Activated naive CD4-positive, alpha-beta T cell treated with anti-CD3 and anti-CD28 coated beads, Interleukin-2, amount 10 ng/mL, durations not matched to agents 5 hours and 36 hours (primary cell): ENCODE measurements at places on chromosomes 5 and 9. TPM values are rescaled to one million over a fixed set of nuclear protein-coding genes. Genes with fewer than 3 reads are reported as not detected.

The ERAP2 gene
- 136 TPM for total RNA-seq

The FOXI1 gene
- not detected for total RNA-seq

The SNCAIP gene
- total RNA-seq: not detected

The PALM2AKAP2 gene
- not detected for total RNA-seq

The NOXA1 gene
- total RNA-seq: 1.0 TPM

The SLC23A1 gene
- total RNA-seq: 0.26 TPM

The TIMD4 gene
- total RNA-seq: 3.0 TPM

The GAS1 gene
- 0.58 TPM for total RNA-seq

The DRD1 gene
- total RNA-seq: not detected
